Keratinocyte (primary cell): ENCODE measurements at places on chromosomes 12 and 14.

DNA sequence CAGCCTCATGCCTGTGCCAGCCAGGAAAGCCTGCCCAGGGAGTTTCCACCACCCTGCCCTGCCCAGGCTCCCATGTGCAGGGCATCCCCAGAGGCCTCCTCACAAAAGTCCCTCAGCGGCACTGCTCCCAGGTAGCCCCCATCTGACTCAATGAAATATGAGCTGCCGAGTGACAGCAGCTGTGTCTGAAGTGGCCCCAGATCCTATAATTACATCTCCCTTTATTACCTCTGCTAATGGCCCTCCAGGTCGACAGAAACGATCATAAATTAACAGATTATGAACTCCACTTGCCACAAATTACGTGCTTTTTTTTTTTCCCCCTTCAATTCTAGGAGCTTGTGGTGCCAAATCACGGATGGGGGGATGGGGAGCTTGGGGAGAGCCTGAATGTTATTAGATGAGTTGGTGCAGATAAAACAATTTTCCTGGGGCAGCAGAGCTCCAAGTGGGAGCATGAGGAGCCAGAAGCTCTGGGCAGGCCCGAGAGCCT is 110.4 kb downstream of the ESRRB start:
- DNase-seq = no peak

GRCh38 chr12:69102856-69103255 is 136.5 kb upstream of the CPSF6 start:
- DNase-seq = no peak

- no peak for DNase-seq
Observed at GRCh38 chr12:95215949-95216348, 1.3 kb downstream of the FGD6 start.

DNA sequence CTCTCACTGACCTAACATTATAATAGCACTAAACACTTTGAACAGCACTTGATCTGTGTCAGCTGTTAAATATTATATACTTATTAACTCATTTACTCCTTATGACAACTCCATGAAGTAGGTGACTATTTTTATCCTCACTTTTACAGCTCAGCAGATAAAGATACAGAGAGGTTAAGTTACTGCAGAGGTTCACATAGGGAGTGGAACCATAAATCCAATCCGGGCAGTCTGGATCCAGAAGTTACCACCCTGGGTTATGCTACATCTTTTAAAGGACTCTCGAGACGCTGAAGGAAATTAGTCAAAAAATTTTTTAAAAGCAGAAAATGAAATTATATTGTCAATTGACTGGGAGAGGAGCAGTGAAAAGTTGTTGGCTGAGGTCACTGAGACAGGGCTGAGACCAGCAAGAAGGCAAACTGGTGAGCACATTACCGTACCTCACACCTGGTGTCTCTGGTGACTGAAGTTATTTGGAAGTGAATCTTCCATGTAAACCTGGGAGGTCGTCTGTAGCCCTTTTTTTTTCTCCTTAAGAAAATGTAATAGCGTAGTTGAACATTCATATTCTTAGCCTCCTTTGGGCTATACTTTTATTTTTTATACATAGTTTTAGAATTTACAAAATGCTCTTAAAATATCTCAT is 1.2 kb upstream of the RIMKLB start:
- DNase-seq = no peak

GRCh38 chr14:36820111-36820709 is 158.6 kb downstream of the PAX9 start:
- DNase-seq = no peak

DNA sequence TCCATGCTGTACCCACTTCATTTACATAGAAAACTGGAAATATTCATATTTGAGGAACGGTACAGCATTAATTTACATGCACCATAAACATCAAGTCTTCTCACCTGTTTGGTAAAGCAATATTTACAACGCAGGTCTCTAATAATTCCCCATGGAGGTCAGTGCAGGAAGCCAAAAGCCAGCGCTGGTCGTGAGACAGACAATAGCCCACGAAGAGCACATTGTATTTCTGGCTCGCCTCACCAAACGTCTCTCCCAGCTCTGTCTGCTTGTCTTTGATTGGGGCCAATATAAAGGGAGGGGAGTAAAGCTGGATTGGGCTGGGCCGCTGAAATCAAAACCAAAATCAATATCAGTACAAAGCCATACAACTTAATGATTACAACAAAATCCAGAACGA is 302.1 kb downstream of the MED13L start:
- DNase-seq = no peak

- no peak for DNase-seq
Observed at GRCh38 chr12:20493934-20494333, 125.6 kb downstream of the PDE3A start.

- no peak for DNase-seq
Observed at GRCh38 chr12:116708826-116709756, 28.8 kb downstream of the SPRING1 start.

DNA sequence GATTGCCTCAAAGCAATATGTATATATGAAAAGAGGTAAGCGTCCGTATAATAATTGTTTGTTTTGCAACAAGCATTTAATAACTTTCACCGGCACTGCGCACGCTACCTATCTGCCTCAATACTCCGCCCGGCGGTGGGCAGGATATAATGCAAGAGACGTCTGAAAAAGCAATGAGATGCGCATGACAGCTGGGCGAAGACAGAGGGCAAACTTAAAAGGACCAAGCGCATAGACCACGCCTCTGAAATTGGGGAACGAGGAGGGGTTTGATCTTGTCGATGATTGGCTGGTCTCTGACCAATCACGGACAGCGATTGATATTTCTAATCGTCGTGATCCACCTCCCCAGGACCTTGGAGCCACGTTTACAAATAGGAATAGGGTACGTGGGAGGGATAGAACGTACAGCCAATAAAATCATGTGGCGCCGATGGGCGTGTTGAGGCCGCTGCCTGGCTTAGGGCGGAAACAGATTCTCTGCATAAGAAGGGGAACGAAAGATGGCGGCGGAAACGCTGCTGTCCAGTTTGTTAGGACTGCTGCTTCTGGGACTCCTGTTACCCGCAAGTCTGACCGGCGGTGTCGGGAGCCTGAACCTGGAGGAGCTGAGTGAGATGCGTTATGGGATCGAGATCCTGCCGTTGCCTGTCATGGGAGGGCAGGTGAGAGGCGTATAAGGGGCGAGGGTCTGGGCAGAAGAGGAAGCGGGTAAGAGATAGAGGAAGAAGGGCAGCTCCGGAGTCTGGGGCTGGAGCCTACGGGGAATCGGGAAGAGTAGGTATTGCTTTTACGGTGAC is at the start of gene OS9:
Gene OS9 (plus strand): TSS at position 474 of the 800 bp plus-strand sequence. CDS start 30 bp downstream, at position 504.
- peak; percentile 99 for DNase-seq

- no peak for DNase-seq
Observed at GRCh38 chr14:53151523-53152183, 1.5 kb downstream of the DDHD1 start.

GRCh38 chr12:6391013-6391412 is 7.1 kb downstream of the LTBR start:
- DNase-seq = no peak

- no peak for DNase-seq
Observed at GRCh38 chr14:80764496-80764895, 177.0 kb downstream of the CEP128 start.
